IPS DF 6.9 (cell line): ENCODE measurements at places on chromosomes 12 and 14.

- no peaks in the 10 kb centered on the region for H3K4me1 ChIP-seq
- no peak for DNase-seq
- no peak overlapping the region for H3K27ac ChIP-seq
- no peaks in the 10 kb centered on the region for H3K27me3 ChIP-seq
- no peak overlapping the region for H3K4me3 ChIP-seq
Measured at GRCh38 chr14:74648601-74649000, 36.6 kb upstream of the LTBP2 start.

GRCh38 chr14:104393898-104394381, 185.6 kb upstream of the C14orf180 start:
- no peaks in the 10 kb centered on the region for H3K4me1 ChIP-seq
- H3K4me3 ChIP-seq: no peak overlapping the region
- H3K36me3 ChIP-seq: no peaks in the 10 kb centered on the region

DNA sequence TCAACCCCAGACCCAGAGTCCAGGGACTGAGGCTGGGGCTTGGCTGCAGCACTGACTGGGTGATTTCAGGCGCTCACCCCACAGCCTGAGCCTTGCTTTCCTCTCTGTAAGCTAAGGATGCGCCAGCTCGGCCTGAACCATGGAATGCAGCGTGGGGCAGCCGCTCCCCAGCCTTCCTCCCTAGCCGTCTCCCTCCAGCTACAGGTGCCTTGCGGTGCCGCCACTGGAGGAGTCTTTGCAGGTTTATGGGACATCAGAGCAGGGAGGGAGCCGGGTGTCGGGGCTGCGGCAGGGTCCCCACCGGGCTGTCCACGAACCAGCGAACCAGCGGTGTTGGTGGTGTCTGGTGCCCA, 19.4 kb downstream of the PPP2R5C start:
- H3K27ac ChIP-seq: no peak overlapping the region
- H3K4me3 ChIP-seq: peak overlapping the region; percentile 71
- H3K27me3 ChIP-seq: peaks cover 12% of the 10 kb centered on the region; the same call in 1 of the 2 replicates

DNA sequence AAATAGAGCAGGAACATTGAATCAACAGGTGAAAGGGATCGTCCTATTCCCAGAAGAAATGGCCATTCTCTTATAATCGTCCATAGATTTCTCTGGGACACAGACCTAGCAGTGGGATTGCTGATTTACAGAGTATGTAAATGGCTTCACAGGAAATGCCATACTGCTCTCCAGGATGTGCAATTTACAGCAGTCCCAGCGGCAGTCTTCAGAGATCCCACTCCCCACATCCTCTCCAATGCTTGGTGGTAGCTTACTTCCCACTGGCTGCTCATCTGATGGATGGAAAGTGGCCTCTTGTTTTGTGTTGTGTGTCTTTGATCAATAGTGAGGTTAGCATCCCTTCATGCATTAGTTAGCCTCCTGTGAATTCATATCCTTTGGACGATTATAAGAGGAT, 58.1 kb upstream of the PRMT8 start:
- H3K4me1 ChIP-seq: peaks cover 2% of the 10 kb centered on the region; the same call in 1 of the 2 replicates
- no peaks in the 10 kb centered on the region for H3K36me3 ChIP-seq
- no peak overlapping the region for H3K27ac ChIP-seq

DNA sequence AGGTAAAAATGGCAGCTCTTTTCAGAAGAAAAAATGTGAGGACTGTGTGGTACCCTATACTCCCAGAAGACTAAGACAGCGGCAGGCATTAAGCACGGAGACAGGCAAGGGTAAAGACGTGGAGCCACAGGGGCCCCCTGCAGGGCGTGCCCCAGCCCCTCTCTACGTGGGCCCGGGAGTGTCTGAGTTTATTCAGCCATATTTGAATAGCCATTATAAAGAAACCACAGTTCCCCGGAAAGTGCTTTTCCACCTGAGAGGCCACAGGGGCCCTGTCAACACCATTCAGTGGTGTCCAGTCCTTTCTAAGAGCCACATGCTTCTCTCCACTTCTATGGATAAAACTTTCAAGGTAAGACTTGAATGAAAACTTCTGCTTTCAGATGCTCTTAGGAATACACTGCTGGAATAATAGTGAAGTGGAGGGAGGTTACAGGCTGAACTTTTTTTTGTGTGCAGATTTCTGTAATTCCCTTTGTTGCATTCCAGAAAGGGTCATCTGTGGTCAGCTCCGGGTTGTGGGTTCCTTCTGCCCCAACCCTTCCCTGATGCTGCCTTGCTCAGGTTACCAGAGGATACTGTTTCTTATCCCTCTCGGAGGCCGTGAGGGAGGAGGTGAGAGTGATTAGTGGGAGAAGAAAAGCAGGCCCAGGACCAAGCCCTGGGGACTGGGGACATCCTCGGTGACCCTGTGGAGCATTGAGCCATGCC, 58.4 kb downstream of the SLC25A47 start:
- H3K4me3 ChIP-seq: no peak overlapping the region
- no peak for DNase-seq
- H3K27ac ChIP-seq: no peak overlapping the region
- H3K27me3 ChIP-seq: no peaks in the 10 kb centered on the region

DNA sequence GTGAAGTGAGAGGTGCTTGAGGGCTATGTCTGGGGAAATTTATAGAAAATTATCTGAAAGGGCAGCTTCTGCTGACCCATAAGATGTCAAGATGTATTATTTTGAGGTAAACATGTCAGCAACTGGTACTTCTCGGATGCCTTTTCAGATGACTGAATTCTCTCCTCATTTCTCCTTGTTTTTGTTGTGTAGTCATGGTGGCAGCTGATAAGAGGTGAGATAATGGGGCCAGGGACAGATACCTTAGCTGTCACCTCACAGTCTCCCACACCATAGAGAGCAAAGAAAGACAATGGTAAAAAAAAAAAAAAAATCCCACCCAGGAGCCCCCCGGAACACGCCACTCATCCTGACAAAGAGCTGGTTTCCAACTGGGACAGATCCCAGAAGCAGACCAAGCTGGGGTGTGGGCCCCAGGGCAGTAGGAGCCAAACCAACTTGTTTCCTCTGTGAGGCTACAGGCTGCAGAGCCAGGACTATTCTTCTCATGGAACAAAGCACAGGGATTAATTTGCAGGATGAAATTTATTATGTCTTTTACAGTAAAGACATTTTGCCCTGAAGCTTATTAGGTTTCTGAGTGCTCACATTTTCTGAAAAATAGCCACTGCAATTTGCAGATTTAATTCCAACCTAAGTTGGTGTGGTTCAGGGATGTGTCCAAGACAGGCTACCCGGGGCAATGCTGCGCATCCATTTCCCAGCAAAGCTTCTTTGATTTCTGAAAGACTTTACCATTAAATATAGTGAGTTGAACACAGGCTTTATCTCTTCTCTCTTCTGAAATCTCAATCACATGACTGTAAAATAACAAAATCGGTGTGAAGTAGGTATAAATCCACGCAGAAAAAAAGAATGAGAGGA, 52.2 kb downstream of the NDUFA12 start:
- no peaks in the 10 kb centered on the region for H3K4me1 ChIP-seq
- DNase-seq: no peak
- H3K27ac ChIP-seq: no peak overlapping the region
- H3K36me3 ChIP-seq: no peaks in the 10 kb centered on the region
- no peak overlapping the region for H3K4me3 ChIP-seq
- H3K27me3 ChIP-seq: no peaks in the 10 kb centered on the region

GRCh38 chr12:118135788-118136558, at the start of gene PEBP1:
Gene PEBP1 (plus strand): TSS chr12:118136124. CDS start chr12:118136210, 86 bp downstream.
- H3K4me3 ChIP-seq: peak within 1 kb of the TSS; percentile 51
- DNase-seq: peak; percentile 61
- no peak within 1 kb of the TSS for H3K27ac ChIP-seq
- peaks cover 11% of the 10 kb centered on the region; the same call in 1 of the 2 replicates for H3K36me3 ChIP-seq
- H3K4me1 ChIP-seq: no peaks in the 10 kb centered on the region
- H3K27me3 ChIP-seq: no peaks in the 10 kb centered on the region

DNA sequence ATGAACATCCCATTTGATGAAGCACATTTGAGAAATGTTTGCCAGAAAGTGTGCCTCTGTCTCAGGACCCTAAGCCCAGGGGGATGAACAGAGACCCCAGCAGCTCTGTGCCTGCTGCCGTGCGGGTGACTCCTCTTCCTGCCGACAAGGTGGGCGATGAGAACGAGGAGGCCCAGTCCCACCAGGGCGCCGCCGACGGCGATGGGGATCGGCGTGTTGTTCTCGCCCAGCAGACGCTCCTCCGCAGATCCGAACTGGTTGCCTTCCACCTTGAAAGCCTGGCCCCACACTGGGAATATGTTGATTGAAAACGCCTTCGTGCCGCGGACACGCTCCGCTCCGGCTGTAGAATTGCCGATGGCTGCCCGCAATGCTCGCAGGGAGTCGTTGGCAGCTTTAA, 44.1 kb downstream of the LRTM2 start:
- no peaks in the 10 kb centered on the region for H3K27me3 ChIP-seq
- no peak overlapping the region for H3K27ac ChIP-seq
- H3K4me3 ChIP-seq: no peak overlapping the region
- no peak for DNase-seq
- no peaks in the 10 kb centered on the region for H3K4me1 ChIP-seq

- H3K27me3 ChIP-seq: no peaks in the 10 kb centered on the region
- H3K4me3 ChIP-seq: no peak overlapping the region
- H3K27ac ChIP-seq: no peak overlapping the region
- DNase-seq: no peak
- no peaks in the 10 kb centered on the region for H3K4me1 ChIP-seq
Measured at GRCh38 chr14:105071326-105071725, 6.1 kb upstream of the GPR132 start.

- peak overlapping the region; percentile 51; the same call in 1 of the 2 replicates for H3K4me3 ChIP-seq
- H3K36me3 ChIP-seq: peaks cover 10% of the 10 kb centered on the region; the same call in 1 of the 2 replicates
- H3K4me1 ChIP-seq: peaks cover 3% of the 10 kb centered on the region; the same call in 1 of the 2 replicates
- no peak overlapping the region for H3K27ac ChIP-seq
Measured at GRCh38 chr12:109110988-109111495, 5.3 kb upstream of the ACACB start.

GRCh38 chr12:104317538-104318210, 14.1 kb downstream of the EID3 start:
- H3K36me3 ChIP-seq: peaks cover 21% of the 10 kb centered on the region
- H3K27me3 ChIP-seq: no peaks in the 10 kb centered on the region
- H3K4me3 ChIP-seq: no peak overlapping the region
- no peak overlapping the region for H3K27ac ChIP-seq
- H3K4me1 ChIP-seq: no peaks in the 10 kb centered on the region
- DNase-seq: no peak

- H3K4me1 ChIP-seq: no peaks in the 10 kb centered on the region
- H3K4me3 ChIP-seq: no peak overlapping the region
- H3K27ac ChIP-seq: no peak overlapping the region
- no peaks in the 10 kb centered on the region for H3K27me3 ChIP-seq
- DNase-seq: no peak
Measured at GRCh38 chr12:12599750-12600643, 11.7 kb upstream of the CREBL2 start.

- no peaks in the 10 kb centered on the region; the same call in 1 of the 2 replicates for H3K27me3 ChIP-seq
- H3K27ac ChIP-seq: no peak overlapping the region
- no peak overlapping the region for H3K4me3 ChIP-seq
- no peak for DNase-seq
- H3K4me1 ChIP-seq: no peaks in the 10 kb centered on the region
Measured at GRCh38 chr12:38137716-38138115, 178.9 kb upstream of the ALG10B start.

- H3K27ac ChIP-seq: no peak within 1 kb of the TSS
- no peak for DNase-seq
- H3K27me3 ChIP-seq: peaks cover 17% of the 10 kb centered on the region; the same call in 1 of the 2 replicates
- H3K4me1 ChIP-seq: 0 out of 2 replicates have a peak, but pooled peaks cover 3% of the 10 kb centered on the region
- peak within 1 kb of the TSS; percentile 25; the same call in 1 of the 2 replicates for H3K4me3 ChIP-seq
Measured at GRCh38 chr14:30874120-30874998, at the start of gene COCH. Gene COCH (plus strand): TSS chr14:30874559. CDS start chr14:30874939, 380 bp downstream.

DNA sequence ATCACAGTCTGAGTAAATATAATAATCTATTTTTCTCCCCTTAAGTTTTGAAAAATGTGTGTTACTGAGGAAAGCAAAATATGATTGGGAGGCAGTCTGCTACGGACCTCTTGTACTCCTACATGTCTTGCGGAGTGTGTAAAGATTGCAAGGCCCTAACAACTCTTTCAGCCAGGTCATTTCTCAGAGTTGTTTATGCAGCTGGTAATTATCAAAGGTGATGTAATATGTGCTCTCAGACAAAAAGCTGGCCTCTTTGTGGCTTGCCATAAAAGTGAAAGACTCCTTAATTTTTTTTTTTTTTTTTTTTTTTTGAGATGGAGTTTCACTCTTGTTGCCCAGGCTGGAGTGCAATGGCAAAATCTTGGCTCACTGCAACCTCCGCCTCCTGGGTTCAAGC, 40.5 kb upstream of the MON2 start:
- no peak overlapping the region for H3K4me3 ChIP-seq
- H3K36me3 ChIP-seq: no peaks in the 10 kb centered on the region
- no peaks in the 10 kb centered on the region for H3K27me3 ChIP-seq
- H3K27ac ChIP-seq: no peak overlapping the region

DNA sequence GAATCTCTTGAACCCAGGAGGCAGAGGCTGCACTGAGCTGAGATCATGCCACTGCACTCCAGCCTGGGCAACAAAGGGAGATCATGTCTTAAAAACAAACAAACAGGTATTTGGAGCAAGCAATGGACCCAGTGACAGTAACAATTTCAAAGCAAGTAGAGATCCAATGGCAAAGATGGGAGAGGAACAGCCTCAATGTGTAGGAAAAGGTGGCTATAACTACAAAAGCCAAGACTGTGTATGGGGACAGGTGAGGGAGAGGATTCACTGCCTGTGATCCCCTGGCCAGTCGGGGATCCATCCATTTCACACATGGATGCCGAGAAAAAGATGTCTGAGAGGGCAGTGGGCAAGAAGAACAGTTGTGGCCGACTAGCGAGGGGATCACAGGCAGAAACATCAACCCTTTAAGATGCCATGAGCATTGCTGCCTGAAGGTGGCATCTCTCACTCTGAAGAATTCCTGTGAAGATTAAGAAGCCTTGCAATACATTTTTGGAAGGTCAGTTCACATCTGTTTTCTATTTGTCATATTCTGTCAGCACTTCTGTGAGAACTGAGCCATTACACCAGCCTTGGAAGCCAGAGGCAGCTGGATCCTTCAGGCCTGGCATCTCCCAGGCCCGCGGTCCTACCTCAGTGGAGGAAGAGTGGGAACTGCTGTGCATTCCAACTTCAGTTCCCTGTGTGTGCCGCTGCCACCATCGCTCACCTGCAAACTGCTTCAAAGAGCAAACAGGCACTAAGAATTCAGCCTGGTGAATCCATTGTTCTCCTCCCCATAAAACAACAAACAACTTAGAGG, 54.5 kb upstream of the FRS2 start:
- no peak overlapping the region for H3K27ac ChIP-seq
- no peak overlapping the region for H3K4me3 ChIP-seq
- DNase-seq: peak; percentile 64
- no peaks in the 10 kb centered on the region for H3K27me3 ChIP-seq
- no peaks in the 10 kb centered on the region for H3K36me3 ChIP-seq
- H3K4me1 ChIP-seq: peaks cover 2% of the 10 kb centered on the region; the same call in 1 of the 2 replicates

DNA sequence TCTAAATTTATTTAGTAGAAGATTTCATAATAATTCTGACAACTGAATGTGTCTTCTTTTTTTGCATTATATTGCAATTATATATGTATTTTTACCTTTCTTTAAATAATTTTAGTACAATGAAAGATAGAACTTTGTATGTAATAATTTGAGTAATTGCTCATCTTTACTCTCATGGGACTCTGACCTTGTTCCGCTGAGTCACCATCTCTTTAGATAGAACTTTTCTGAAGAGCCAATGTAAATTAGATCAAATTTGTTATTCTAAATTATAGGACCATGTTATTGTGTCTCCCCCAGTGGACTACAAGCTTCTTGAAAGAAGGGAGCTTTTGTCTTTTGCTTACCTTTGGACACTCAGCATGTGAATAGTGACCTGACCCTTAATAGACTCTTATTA, 96.1 kb downstream of the TRHDE start:
- H3K27me3 ChIP-seq: no peaks in the 10 kb centered on the region
- H3K36me3 ChIP-seq: no peaks in the 10 kb centered on the region
- no peak for DNase-seq
- no peaks in the 10 kb centered on the region for H3K4me1 ChIP-seq
- H3K4me3 ChIP-seq: no peak overlapping the region
- H3K27ac ChIP-seq: no peak overlapping the region
